HFFc6 (cell line): ENCODE measurements at places on chromosomes 2 and 18. TPM values are rescaled to one million over a fixed set of nuclear protein-coding genes. Genes with fewer than 3 reads are reported as not detected.

TEKT4 gene
- not detected in 3 replicates for total RNA-seq

NETO1 gene
- not detected in 3 replicates for total RNA-seq

PTH2R gene
- not detected in 3 replicates for total RNA-seq

AMER3 gene
- total RNA-seq = not detected in 3 replicates

CYB5A gene
- 66.4 to 78.9 TPM (median 68.4 TPM) in 3 replicates for total RNA-seq

C18orf54 gene
- 4.0 to 7.4 TPM (median 7.2 TPM) in 3 replicates for total RNA-seq

KCNJ3 gene
- not detected in 3 replicates for total RNA-seq

C2orf66 gene
- total RNA-seq = not detected in 3 replicates

SERPINB10 gene
- total RNA-seq = 1.3 and 2.3 TPM in 2 replicates

SLC4A3 gene
- total RNA-seq = 3.8 to 13.5 TPM (median 10.2 TPM) in 3 replicates

D2HGDH gene
- total RNA-seq = 16.8 to 21.6 TPM (median 17.6 TPM) in 3 replicates

DGKD gene
- total RNA-seq = 9.3 and 10.9 TPM in 2 replicates

DNAH6 gene
- total RNA-seq = 0.03 to 0.05 TPM (median 0.03 TPM) in 3 replicates

SLC40A1 gene
- total RNA-seq = not detected in 3 replicates

COL5A2 gene
- 276 to 385 TPM (median 378 TPM) in 3 replicates for total RNA-seq

LIMS3 gene
- total RNA-seq = 0.20 to 0.87 TPM in 2 of 3 replicates, not detected in the other

LOXL3 gene
- 57.1 to 76.5 TPM (median 69.9 TPM) in 3 replicates for total RNA-seq

MOCOS gene
- 1.7 and 3.9 TPM in 2 replicates for total RNA-seq

NYAP2 gene
- total RNA-seq = not detected in 2 replicates

RFTN2 gene
- 0.16 TPM in 1 of 2 replicates, not detected in the other for total RNA-seq

PTPN18 gene
- total RNA-seq = 15.5 to 18.5 TPM (median 17.4 TPM) in 3 replicates

IRS1 gene
- 37.4 to 47.5 TPM (median 42.2 TPM) in 3 replicates for total RNA-seq

IL18RAP gene
- not detected in 3 replicates for total RNA-seq

KRTCAP3 gene
- 1.0 to 1.3 TPM in 2 of 3 replicates, not detected in the other for total RNA-seq

GAD1 gene
- total RNA-seq = not detected in 2 replicates

PTPRN gene
- total RNA-seq = 7.0 to 15.3 TPM (median 10.2 TPM) in 3 replicates

LDLRAD4 gene
- not detected in 3 replicates for total RNA-seq

CABLES1 gene
- 6.1 to 8.3 TPM (median 7.2 TPM) in 3 replicates for total RNA-seq

PPM1G gene
- total RNA-seq = 78.1 and 87.2 TPM in 2 replicates

ABCG5 gene
- not detected in 3 replicates for total RNA-seq

GMPPA gene
- total RNA-seq = 64.4 to 79.7 TPM (median 68.9 TPM) in 3 replicates

CD28 gene
- not detected in 3 replicates for total RNA-seq

KYNU gene
- total RNA-seq = 0.63 TPM in 1 of 3 replicates, not detected in the others

PAX8 gene
- 0.78 to 5.5 TPM (median 0.79 TPM) in 3 replicates for total RNA-seq

CCDC195 gene
- total RNA-seq = not detected in 3 replicates

PTPRM gene
- total RNA-seq = 49.8 to 64.7 TPM (median 51.7 TPM) in 3 replicates

KCNE4 gene
- total RNA-seq = 4.8 and 10.2 TPM in 2 replicates

GDF7 gene
- total RNA-seq = not detected in 2 replicates

CCDC85A gene
- total RNA-seq = 25.2 and 36.0 TPM in 2 replicates

UGT1A6 gene
- not detected in 3 replicates for total RNA-seq

IGFBP5 gene
- total RNA-seq = 64.0 to 125 TPM (median 106 TPM) in 3 replicates

CCDC74A gene
- total RNA-seq = 5.6 to 7.7 TPM (median 7.0 TPM) in 3 replicates

SLC5A7 gene
- not detected in 3 replicates for total RNA-seq

DOK6 gene
- not detected in 3 replicates for total RNA-seq

MOGAT1 gene
- not detected in 3 replicates for total RNA-seq

FAM228A gene
- total RNA-seq = not detected in 3 replicates

HOXD12 gene
- total RNA-seq = 0.28 TPM in 1 of 3 replicates, not detected in the others

CCL20 gene
- not detected in 2 replicates for total RNA-seq

IL1B gene
- 2.1 and 5.6 TPM in 2 replicates for total RNA-seq

POMC gene
- not detected in 3 replicates for total RNA-seq
